GM12864 (cell line): ENCODE measurements at places on chromosomes 2 and 18.

GRCh38 chr2:177242121-177242987 is 22.2 kb downstream of the NFE2L2 start:
- no peak for DNase-seq

DNA sequence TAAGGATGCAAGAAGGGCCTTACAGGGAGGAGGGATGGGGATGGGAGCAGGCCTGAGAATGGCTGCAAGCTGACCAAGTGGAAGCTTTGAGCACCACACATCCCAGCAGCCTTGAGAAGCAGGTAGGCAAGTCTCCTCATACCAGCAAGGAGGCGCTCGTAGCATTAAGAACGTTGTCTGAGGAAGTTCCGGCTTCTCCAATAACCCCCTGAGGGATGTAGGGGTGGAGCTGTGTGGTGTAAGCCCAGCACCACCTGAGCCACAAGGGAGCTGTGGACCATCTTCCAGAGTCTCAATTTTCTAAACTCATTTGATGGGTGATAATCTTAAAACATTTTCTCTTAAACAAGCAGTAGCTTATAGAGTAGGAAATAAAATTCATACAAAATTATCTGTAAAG is 50.6 kb downstream of the ST3GAL5 start:
- no peak for DNase-seq

GRCh38 chr2:239911641-239912071 is 113.5 kb downstream of the NDUFA10 start:
- DNase-seq: no peak

DNA sequence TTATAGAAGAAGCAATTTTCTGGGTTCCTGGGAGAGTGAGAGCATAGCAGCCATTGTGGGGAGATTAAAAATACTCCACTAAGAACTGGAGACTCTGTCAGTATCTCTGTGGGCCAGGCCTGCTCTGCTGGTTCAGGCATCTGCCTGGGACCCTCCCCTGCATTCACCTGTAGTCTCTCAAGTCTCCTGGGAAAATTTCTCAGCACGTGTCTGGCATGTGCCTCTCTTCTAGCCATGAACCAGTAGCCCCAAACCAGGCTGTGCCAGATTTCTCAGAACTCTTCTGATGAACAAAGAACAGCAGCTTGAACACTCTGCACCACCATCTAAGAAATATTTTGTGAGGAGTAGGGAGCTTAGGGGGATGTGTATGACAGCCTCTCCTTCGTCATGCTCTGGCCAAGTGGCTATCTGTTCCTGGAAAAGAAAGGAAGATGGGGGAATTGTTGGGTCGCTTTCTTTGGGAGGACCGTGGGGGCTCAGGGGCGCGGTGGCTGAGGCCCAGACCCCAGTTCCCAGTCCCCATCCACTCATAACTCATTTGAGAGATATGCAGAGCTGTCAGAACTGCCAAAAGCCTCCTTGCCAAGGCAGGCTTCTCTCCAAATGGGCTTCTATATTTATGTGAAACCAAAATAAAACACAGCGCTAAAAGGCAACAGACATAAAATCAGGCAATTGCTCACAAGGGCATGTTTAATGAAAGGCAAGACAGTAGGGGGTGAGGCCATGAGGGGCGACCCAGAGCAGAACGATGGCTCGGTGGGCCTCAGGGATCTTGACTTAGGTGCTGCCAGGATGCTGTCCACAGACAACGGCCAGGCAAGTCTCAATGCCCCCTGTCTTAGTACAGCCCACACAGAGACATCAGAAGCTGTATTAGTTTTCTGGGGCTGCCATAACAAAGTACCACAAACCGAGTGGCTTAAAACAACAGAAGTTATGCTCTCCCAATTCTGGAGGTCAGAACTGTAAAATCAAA is 114.7 kb upstream of the TNP1 start:
- DNase-seq: no peak

GRCh38 chr2:205712508-205712907 is 30.2 kb downstream of the NRP2 start:
- no peak for DNase-seq
